ENCODE measurements at places on chromosomes 12 and 14. TPM values are rescaled to one million over a fixed set of nuclear protein-coding genes. Genes with fewer than 3 reads are reported as not detected.

The CAND1 gene
- 89.3 TPM for total RNA-seq

The GPR68 gene
- total RNA-seq: 0.03 TPM

The MMAB gene
- total RNA-seq: 26.7 TPM

The OR11H7 gene
- not detected for total RNA-seq

All from A549 treated with CORT108297 at 1 μM for 4 hours (cell line).